Activated T-cell treated with anti-CD3 and anti-CD28 coated beads for 48 hours (primary cell): ENCODE measurements at places on chromosomes 7 and 10.

DNA sequence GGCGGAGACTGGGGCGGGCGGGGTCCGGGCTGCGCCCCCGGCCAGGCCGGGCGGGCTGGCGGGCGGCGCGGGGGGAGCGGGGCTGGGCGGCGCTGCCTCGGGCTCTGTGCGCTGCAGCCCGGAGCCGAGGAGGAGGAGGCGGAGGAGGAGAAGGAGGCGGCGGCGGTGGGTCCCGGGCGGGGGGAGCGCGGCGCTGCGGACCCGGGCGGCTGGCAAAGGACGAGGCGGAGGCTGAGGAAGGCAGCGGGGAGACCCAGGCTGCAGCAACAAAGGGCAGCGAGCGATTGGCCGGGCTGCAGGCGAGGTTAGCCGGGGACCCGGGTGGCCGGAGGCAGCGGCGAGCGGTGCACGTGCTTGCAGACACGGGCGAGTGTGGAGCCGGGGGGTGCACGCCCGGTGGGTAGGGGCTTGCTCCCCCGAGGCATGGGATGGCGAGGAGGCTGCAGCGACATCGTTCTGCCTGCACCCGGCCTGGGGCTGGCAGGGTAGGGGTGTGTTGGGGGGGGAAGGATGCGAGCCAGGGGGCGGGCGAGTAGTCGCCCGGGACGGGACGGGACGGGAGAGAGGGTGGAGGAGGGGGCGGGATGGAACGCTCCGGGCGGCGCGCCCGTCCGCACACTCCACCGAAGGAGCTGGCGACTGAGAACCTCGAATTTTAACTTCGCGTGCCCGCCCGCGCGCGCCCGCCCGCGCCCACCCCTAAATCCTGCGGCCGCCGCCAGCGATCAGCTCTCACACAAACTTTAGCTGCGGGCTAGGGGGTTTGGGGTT, 844 bp upstream of the KAT6B start:
- no peak for DNase-seq

DNA sequence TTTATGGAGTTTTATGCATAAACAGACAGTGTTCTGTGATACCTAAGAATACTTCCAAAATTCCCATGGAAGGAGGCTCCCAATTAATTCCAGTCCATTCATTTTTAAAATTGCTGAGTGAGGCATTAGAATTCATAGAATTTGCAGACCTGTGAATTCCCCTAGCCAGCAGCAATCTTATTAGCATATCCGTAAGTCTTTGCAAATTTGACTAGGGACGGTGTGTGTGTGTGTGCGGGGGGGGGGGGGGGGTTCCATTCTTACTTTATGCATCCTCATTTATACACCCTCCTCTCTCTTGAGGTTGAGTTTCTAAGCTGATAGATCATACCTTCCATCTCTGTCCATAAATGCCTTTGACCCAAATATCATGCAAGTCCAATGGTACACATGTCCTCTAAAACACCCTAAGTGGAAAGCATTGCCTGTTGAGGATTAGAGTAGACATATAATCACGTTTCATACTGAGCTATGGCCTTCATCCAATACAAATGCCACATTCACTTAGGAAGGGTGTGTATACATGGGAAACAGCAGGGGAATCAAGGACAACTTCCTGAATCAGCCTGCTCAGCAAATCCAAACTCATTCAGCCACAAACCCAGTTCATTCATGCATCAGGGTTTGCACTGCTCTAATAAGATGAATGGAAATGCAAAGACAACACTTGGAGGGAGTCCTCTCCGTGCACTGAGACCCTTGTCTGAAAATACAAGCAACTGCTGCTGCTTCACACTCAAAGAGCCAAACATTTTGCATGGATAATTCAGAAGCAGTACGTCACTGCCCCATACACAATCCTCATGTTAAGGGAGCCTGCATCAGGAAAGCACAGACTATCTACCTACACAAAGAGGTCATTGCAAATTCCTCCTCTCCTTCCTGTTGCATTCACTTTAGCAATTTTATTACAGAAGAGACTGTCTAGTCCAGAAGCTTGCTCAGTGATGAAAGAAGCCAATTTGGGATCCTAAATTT, 350.8 kb downstream of the KCNMA1 start:
- no peak for DNase-seq

GRCh38 chr10:119725517-119725827, 378 bp upstream of the INPP5F start:
- no peak for DNase-seq

DNA sequence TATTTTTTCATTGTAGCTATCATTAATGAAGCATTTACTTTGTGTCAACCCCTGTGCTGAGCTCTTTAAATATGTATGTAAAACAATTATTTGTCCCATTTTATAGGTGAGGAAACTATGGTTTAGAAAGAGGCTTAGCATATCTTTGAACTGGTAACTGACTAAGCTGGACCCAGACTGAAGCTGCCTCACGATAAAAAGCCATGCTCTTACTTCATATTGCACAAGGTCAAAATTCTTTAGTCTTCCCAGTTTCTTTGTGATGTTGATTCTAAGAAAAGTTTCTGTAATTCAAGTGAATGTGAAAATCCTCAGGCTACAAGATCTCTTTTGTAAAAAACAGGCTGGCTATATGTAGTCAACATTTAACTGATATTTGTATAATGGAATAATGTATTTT, 46.6 kb upstream of the SLC16A12 start:
- no peak for DNase-seq

DNA sequence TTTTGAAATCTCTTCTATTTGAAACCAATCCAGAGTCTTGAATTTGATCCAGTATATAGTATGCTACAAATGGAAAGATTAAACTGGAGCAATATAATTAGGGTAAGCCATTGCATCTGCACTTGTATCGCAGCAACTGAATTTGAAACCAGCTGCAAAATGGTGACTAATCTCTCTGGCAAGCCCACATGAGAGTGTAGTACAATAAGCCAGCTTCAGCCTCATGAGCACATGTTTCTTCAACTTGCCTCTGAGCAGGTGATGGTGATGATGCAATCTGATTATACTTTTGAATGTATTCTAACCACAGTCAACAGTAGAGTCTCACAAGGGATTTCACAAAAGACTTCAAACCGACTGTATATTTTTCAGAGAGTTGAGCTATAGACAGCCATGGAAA, 829 bp upstream of the RPA3 start:
- DNase-seq, result peak; percentile 14

DNA sequence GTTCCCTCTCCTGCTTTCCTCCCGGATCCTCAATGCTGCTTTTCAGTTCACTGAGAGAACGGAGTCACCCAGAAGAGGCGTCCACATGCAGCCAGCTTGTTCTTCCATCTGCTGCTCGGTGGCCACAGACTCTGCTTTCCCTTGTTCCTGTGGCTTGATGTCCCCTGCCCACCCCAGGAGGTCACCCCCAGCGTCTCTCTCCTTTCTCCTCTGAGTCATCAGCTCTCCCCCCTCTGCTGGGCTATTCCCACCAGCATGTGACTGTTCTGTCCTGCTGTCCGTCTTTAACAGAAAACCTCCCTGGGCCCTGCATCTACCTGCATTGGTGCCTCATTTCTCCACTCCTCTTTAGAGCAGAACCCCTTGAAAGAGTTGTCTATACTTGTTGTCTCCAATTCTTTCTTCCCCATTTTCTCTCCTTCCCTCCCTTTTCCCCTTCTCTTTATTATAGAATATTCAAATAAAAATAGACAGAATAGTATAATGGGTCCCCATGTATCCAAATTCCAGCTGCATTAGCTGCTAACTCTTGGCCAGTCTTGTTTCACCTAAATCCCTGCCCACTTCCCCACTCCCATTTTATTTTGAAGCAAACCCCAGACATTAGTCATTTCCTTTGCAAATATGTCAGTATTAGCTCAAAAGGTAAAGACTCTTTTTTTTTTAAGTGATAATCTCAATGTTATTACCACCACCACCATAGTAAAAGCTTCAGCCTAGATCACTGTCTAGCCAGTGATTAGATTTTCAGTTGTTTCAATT, 4.1 kb downstream of the ZNF282 start:
- no peak for DNase-seq

GRCh38 chr7:109387530-109387929, 817.9 kb downstream of the DNAJB9 start:
- DNase-seq, result no peak

GRCh38 chr10:114607358-114607998, 50.6 kb downstream of the ABLIM1 start:
- DNase-seq, result no peak

DNA sequence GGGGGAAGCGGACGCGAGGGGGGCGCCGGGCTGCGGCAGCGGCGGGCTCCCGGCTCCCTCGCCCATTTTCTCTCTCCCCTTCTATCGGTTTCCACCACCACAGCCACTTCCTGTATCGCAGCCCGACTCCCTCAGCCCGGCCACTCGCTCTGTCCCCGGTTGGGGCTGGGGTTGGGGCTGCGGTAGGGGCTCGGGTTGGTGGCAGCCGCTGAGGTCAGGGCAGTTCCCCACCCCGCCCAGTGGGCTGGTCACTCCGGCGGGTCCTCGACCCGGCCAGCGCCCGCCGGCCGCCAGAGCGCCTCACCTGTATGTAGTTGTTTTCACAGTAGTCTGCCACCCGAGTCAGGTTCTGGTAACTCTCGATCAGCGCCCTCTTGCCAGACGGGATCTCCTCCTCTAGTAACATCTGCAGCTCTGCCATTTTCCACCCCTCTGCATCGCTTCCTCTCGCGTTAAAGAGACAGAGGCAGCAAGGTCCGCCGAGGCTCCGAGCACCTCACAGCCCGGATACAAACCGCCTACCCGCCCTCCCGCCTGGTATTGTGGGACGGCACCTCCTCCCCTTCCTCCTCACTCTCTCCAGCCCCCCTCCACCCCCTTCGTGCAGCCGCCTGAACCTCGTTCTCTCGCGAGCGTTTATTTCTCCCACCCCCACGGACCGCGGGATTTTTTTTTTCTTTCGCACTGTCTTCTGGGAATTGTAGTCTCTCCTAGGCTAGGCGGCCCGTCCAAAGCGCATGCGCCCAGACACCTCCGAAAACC, at the start of gene ABI1:
Gene ABI1, minus strand, starts transcription at position 516 of the 762 bp plus-strand sequence. Its CDS starts 95 bp downstream, at position 421.
- peak; percentile 94 for DNase-seq

GRCh38 chr7:90334193-90334843, 12.2 kb upstream of the GTPBP10 start:
- no peak for DNase-seq

GRCh38 chr10:63675171-63675570, 154.0 kb downstream of the REEP3 start:
- DNase-seq, result no peak

DNA sequence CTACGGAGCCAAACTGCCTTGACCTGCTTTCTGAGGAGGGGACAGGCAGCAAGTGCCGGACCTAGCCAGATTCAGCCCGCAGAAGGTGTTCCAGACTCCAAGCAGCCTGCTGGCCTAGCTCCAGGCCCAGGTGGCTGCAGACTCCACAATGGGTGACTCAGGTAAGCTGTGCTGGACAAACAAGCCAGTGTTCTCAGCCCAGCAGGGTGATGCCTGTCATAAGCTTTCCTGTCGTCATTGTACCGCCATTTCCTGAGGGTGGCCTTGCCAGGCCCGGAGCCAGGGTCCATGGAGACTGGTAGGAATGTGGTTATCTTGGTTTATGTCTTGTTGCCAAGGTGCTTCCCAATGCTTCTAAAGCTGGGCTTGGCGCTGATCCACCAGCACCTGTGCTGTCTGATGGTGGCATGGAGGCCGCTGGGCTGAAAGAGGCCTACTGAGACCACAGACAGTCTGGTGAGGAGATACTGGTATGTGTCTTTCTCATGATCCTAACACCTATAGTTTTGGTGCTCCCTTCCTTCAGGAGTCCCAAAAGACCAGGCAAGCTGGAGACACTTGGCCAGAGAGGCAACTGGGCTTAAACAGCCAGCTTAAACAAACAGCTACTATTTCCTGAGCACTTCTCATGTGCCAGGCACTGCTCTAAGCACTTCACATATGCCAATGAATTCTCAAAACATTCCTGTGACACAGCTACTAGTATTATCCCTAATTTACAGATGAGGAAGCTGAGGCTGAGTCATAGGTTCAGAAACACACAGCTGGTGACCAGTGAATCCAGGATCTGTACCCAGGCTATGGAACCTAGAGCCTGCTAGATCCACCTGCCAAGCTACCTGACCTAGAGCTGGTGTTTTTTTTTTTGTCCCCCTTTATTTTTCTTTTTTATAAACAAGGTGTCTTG, 42.0 kb downstream of the ZC3HC1 start:
- DNase-seq, result no peak

GRCh38 chr10:16527452-16527851, 5.8 kb upstream of the C1QL3 start:
- no peak for DNase-seq
